ENCODE measurements at places on chromosomes 3 and 15.

- DNase-seq = no peak
Measured at GRCh38 chr3:45387171-45387570, 1.2 kb upstream of the LARS2 start.

DNA sequence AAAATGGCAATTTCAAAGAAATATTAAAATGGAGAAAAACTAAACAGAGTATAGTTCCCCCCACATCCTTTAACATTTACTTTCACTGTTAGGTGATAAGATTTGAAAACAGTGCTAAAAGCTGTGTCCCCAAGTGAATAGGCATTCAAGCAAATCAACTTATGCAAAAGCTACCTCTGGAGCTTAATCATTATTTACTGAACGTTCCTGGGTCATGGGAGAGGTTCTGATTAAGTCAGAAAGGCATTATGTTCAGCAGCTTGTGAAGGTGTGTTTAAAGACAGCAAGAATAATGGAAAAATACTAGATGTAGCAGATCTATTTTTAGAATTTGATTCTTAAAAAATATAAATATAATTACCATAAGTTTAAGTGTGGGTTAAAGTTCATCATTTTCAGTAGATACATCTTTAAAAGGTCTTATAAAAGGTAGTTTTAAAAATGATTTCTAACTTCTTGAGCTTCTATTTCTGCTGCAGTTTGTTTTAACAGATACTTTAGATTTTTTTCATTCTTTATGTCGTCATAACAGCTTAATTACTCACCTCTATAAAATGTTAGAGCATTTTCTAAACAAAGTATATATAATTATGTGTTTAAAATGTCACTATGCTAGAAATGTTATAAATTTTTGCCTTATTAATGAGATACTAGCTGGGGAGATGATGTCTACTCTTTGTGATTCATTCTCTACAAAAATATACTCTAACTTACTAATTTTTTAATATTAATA, 127.9 kb downstream of the MITF start:
- DNase-seq = no peak

- no peak for DNase-seq
Measured at GRCh38 chr15:69505956-69506556, 53.4 kb downstream of the RPLP1 start.

DNA sequence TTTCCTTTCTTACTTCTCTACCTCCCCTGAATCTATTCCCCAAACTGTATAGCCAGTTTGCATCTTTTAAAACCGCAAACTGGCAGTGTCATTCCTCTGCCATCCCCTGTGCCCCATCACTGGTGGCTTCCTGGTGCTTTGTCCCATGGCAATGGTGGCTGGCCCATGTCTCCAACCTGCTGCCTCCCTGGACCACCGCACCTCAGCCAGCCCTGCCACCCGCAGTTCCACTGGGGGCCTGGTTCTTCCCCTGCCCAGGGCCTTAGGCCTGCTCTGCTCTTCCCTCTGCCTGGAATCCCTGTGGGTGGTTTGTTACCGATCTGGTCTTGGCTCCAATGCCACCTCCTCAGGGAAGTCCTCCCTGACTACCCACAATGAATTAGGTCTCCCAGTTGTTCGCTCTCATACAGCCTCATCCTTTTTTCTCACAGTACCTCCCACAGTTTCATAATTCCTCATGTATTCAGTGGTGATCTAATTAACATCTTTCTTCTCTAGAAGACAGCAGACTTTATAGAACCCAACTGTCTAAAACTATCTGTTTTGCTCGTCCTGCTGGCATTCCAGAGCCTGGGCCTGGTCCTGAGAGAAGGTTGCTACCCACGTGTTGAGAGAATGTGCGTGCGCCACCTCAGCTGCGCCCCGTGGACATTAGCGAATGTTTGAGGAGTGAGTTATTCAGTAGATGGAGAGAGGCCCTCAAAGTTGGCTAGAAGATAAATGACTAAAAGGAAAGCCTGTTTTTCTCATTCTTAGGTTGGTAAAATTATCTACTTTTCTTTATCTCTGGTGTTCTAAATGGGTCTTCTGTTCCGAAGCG, 130.1 kb downstream of the DNAJB8 start:
- no peak for DNase-seq

DNA sequence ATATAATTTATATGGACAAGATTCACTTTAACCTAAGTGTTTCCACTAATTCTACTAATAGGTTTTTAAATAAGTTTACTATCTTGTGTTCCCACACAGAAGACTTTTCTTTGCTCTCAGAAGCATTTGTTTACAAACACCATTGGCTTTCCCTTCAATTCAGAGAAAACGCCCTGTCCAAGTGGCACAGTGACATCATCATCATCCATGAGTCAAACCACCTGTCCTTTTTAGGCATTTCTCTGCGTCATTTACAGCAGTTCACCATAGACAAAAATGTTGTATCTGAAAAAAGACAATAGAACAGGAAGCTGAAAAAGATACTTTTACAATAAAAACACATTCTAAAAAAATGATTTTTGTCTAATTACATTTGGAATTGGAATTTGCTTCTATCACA, 9.3 kb upstream of the BCL2L10 start:
- no peak for DNase-seq

- DNase-seq = no peak
Measured at GRCh38 chr3:16375891-16376290, 110.9 kb downstream of the OXNAD1 start.

- no peak for DNase-seq
Measured at GRCh38 chr3:82410366-82410765, 648.9 kb upstream of the GBE1 start.

DNA sequence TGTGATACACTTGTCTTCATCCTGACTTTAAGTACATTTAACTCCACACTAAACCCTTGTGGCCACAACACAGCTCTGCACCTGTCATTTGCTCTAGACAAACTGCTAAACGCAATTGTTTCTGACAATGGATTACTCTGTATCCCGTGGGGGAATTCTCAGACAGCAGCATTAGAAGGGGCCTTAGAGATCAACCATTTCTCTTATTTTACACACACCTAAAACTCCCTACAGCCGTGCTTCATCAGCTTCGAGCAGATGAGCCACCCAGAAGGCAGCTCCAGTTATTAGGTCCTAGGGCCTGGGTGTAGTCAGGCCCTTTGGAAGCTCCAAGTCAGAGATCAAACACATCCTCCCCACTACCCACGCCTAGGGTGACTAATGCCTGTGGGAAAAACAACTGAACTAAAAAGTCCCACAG, 1.3 kb upstream of the IL12A start:
- DNase-seq = no peak

DNA sequence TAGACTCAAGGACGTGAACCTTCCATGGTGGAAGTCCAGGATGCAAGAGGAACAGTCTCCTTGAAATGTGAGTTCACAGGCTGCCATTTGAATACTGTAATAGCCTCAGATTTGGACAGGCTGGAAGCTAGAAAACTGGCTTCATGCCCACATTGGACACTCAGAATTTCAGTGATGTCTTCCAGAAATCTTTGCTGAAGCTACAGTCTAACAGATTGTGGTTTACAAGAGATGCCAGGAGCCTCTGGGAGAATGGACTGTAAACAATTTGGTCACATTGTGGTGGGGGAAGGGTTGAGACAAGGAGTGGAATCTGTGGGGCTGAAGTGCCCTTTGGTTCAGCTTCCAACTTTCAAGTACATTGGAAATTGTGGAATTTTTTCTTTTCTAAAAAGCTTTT, 252.0 kb upstream of the PROK2 start:
- no peak for DNase-seq

GRCh38 chr3:111794711-111795110, 64.4 kb upstream of the PHLDB2 start:
- no peak for DNase-seq

- peak; percentile 49 for DNase-seq
Measured at GRCh38 chr3:172836390-172836997, 86.0 kb downstream of the ECT2 start.

GRCh38 chr3:177231242-177231641, 34.0 kb upstream of the TBL1XR1 start:
- no peak for DNase-seq

GRCh38 chr15:87572381-87572910, 684.1 kb downstream of the NTRK3 start:
- DNase-seq = no peak

DNA sequence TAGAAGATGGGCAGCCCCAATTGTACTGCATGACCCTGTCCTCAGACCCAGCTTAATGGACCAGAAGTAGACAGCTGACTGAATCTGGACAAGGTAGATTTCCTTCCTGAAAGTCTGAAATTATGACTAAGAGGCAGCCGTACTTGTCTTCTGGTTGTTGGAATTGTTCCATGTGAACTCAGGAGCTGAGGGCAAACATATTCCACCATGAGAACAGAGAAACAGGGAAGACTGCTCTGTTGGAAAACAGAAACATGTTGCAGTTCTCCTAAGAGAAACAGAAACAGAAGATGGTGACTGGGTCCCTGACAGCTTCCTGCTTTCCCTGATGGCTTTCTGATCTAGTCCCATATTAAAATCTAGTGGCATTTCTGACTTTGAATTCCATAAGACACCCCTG, 24.1 kb downstream of the POPDC2 start:
- DNase-seq = no peak

DNA sequence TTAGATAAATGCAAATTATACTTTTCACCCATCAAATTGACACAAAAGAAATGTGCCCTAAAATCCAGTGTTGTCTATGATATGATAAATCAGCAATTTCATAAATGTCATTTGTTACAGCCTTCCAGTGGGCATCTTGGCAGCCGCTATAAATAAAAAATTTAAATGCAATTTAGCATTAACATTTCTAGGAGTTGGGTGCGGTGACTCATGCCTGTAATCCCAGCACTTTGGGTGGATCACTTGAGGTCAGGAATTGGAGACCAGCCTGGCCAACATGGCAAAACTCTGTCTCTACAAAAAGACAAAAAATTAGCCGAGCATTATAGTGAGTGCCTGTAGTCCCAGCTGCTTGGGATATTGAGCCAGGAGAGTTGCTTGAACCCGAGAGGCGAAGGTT, 65.9 kb upstream of the POMGNT2 start:
- no peak for DNase-seq

DNA sequence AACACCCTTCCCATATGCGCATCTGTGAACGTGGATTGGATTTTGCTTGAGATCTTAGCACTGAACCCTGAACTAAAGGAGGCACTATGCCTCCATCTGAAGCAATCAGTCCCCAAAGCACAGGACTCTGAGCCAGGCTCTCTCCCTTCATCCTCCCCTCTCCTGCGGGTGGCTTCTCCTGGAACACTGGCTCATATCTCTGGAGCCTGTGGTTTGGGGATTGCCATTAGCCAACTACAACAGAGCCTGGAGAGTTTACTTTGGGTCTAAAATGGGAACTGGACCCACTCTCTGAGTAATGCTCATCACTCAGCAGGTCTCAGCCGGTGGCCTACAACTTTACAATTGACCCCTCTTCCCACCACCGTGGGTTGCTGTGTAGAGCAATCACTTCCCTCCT, 190.8 kb upstream of the HES1 start:
- no peak for DNase-seq

DNA sequence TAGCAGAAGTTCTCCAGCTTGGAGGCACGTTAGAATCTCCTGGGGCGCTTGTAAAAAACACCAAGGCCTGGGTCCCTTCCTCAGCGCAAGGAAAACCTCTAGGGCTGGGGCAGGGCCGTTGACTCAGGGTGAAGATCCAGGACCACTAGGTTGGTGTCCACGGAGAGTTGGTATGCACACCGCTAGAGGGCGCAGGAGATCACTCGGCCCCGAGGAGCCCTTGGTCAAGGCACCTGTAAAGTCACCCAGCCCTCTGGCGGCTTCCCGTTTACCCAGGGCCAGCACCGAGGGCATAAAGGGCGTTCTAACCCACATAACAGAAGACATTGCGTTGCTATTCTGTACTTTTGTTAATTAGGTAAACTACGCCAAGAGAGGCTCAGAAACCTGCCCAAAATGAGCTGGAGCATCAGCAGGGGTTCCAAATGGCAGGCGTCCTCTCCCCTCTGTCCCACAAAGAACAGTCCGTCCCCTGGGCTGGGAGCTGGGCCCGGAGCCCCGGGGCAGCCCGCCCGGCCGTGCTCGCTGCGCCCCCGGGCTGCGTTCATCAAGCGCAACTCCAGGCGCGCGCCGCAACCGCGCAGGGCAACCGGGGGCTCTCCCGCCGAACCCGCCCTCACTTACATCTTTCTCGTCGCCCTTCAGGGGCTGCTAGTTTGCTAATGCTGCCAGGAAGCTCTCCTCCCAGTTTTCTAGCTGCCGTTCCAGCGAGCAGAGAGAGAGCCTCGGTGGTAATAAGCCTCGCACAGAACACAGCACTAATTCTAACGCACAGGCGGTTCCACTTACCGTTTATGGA, 332.1 kb downstream of the ARRDC4 start:
- DNase-seq = peak; percentile 69

GRCh38 chr3:83065851-83066460, 1304.5 kb upstream of the GBE1 start:
- DNase-seq = no peak

DNA sequence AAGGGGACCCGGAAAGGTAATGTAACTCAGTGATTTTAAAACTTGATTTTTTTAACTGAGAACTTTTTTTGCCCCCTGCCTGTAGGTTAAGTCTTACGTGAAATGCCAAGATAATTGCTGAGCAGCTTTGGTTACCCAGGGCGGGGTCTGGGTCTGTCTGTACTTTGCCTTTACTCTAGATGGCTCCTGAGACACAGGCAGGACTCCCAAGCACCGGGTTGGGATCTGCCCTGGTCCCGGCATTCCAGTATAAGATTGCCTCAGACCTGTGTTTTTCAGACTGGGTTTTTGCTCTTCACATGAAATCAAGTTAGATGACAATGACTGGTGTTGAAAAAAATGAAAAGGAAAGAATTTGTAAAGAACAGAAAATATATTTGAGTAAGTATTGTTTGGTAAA, 40.3 kb downstream of the WDR76 start:
- no peak for DNase-seq

GRCh38 chr15:97708252-97708651, 252.3 kb upstream of the ARRDC4 start:
- no peak for DNase-seq

GRCh38 chr3:65439641-65440284, 599.0 kb downstream of the MAGI1 start:
- DNase-seq = peak; percentile 62

- no peak for DNase-seq
Measured at GRCh38 chr15:56077081-56077480, 83.7 kb upstream of the NEDD4 start.

DNA sequence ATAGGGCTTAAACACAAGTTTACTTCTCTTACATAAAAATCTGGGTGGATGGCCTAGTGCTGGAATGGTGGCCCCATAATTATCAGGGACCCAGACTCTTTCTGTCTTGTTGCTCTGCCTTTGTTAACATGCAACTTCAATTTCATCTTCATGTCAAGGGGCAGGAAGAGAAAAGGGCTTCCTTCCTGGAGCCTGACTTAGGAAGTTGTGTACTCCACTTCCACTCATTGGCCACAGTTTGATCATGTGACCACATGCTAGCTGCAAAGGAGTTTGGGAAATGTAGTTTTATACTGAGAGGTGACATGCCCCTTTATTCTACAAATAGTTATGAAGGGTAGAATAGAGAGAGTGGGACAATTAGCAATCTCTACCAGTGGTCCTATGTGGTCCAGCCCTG, 39.3 kb downstream of the RHCG start:
- DNase-seq = peak; percentile 70

DNA sequence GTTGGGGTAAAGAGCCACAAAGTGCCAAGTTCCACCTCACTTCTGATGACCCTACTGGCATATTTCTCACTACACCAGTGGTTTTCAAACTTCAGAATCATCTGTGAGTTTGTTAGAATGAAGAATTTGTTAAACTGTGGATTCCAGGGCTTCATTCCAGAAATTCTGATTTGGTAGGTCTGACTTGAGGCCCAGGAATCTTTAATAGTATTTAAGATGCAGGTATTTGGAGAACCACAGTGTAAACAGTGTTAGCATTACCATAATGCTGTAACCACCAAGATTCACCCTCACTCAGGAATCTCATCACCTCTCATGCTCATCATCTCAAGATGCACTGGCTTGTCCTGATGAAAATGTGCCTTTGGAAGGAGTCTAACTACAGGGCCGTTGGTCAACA, 6.0 kb downstream of the KCNMB3 start:
- no peak for DNase-seq

Data from D341Med (cell line).